ENCODE measurements at places on chromosomes 16 and 17.

DNA sequence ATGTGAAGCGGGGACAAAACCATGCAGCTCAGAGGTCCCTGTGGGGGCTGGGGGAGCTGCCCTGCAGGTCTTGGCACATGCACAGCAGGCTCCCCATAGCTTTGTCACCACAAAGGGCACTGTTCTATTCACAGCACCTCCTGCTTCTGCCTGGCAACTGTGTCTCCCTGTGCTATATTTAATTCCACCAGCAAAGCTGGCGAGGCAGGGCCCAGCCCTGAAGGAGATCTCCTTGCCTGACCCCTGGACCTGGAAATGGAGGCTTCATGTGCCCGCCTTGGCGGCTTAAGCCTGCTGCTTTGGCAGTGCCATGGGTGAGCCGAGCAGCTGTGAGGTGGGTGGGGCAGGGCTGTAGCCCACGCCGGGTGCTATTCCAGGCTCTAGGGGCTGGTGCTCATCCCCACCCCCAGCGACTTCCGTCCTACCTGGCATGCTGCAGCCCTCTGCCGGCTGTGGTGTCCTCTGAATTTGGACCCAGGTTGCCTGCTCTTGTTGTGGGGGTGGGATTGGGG lies 6.8 kb downstream of the LDHD start:
- no peak for DNase-seq

- DNase-seq, result no peak
These were observed 59.3 kb downstream of the NKD1 start for GRCh38 chr16:50607447-50607846.

- DNase-seq, result no peak
These were observed 188.0 kb upstream of the AXIN2 start for GRCh38 chr17:65749479-65749878.

GRCh38 chr17:78876094-78876597 lies 26.9 kb downstream of the CEP295NL start:
- no peak for DNase-seq

DNA sequence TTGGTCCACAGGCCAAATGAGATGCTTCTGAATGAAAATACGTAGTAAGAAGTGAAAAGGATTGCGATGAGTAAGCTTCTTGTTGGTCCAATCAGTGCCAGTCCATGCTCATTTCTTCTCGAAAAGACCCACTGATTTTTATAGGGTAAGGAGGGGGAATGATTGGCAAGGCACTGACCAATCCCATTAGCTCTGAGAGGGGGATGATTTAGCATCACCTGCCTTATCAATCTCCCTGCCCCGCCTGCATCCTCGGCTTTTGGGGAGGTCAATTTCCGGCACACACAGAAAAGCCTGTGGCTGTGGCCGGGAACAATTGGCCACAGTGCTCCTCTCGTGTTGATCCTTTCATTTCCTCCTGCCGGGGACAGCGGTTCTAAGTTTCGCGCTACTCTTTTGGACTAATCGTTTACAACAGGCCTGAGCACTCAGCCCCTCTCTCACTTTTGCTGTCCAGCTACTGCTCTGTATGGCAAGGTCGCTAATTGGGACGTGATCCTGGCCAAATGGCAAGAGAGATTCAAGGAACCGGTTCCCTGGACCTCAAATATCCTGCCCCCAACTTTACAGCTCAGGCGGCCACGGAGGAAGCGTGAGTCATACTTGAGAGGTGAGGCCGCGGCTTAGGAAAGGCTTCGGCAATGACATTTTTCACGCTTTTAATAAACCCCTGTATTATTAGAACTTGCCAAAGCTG lies 43.1 kb downstream of the TBX4 start:
- no peak for DNase-seq

- DNase-seq, result no peak
These were observed 156.6 kb downstream of the GSG1L start for GRCh38 chr16:27906883-27907282.

DNA sequence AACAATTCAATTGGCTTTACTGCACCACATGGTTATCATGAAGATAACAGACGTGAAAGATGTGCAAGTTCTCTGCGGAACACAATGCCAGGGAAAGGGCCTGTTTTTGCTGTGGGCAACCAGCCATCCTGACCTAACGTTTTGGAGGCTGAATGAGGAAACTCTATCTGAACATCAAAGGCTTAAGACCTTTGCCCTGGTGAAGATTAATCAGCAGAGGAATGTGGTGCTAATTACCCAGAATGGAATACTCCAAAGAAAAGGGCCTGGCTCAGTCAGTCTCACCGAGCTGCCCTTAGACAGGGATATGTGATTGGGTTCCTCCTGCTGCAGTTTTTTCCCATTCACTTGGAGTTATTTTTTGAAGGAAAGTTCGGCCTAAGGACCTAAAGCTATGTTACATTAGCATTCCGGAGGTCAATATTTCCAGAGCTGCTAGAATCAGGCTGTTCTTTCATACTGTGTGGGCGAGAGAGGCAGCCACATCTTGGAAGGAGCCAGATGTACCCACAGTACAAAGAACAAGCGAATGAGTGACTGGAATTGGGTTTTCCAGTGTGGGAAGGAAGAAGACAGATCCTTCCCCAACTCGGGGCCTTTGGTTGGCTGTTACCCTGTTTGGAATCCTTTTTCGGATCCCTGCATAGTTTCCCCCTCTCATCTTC lies 15.5 kb downstream of the ASIC2 start:
- DNase-seq, result no peak

DNA sequence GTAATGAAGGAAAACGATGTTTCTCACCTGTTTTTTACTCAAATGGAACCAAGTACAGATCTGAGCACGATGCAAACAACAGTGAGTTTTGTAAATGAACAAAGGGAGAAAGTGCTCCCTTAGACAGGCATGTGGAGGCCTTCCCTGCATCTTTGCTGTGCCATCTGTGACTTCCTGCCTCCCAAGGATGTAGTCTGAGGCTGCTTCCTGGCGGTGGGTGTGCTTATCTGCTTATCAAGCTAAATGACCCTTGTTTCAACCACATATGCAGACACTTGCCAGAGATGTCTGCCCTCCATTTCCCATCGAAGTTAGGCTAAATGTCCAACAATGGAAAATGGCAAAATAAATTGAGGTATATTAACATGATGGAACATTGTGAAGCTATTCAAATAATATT lies 34.6 kb downstream of the RGS9 start:
- DNase-seq, result no peak

- DNase-seq, result no peak
These were observed 33.6 kb downstream of the PIGL start for GRCh38 chr17:16250635-16251034.

DNA sequence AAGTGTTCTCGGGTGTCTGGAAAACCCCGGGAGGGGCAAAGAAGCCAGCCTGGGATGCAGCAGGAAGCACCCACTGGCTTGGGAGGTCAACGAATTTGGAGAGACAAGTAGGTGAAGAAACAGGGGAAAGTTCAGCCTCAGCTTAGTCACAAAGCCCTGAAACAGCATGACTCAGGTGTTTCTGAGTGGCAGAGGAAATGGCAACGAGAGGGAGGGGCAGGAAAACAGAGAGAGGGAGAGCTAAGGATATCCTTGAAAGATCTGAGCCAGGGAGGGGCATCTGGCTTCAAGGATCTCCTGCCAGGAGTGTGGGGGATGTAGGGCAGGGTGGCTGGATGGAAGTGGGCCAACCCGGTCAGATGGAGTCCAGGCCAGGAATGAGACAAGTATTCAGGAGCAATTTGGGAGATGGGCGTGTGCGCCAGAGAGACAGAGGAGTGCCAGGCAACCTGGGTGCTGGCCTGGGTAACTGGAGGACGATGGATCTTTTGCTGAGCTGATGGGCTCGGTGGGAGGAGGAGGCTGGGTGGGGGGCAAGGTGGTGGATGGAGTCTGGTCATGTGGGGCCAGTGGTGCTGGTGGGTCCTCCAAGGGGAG lies 27.2 kb downstream of the ABCC3 start:
- DNase-seq, result no peak
